ENCODE measurements at places on chromosomes 3 and 15.
A peak's percentile ranks its signal among the peaks of the same experiment; 100 is the strongest.

- H3K36me3 ChIP-seq, result peaks cover 39% of the 10 kb centered on the region
- peak overlapping the region; percentile 93 for H3K27ac ChIP-seq
- no peaks in the 10 kb centered on the region for H3K27me3 ChIP-seq
- no peak for DNase-seq
- peaks cover 60% of the 10 kb centered on the region for H3K4me1 ChIP-seq
- peak overlapping the region; percentile 97 for H3K4me3 ChIP-seq
Measured at GRCh38 chr15:74869726-74870407, 3.3 kb downstream of the SCAMP2 start.

- DNase-seq, result no peak
- no peaks in the 10 kb centered on the region for H3K4me1 ChIP-seq
- H3K27ac ChIP-seq, result no peak overlapping the region
- H3K4me3 ChIP-seq, result no peak overlapping the region
- no peaks in the 10 kb centered on the region for H3K27me3 ChIP-seq
Measured at GRCh38 chr3:196055683-196056270, 26.1 kb downstream of the TFRC start.

DNA sequence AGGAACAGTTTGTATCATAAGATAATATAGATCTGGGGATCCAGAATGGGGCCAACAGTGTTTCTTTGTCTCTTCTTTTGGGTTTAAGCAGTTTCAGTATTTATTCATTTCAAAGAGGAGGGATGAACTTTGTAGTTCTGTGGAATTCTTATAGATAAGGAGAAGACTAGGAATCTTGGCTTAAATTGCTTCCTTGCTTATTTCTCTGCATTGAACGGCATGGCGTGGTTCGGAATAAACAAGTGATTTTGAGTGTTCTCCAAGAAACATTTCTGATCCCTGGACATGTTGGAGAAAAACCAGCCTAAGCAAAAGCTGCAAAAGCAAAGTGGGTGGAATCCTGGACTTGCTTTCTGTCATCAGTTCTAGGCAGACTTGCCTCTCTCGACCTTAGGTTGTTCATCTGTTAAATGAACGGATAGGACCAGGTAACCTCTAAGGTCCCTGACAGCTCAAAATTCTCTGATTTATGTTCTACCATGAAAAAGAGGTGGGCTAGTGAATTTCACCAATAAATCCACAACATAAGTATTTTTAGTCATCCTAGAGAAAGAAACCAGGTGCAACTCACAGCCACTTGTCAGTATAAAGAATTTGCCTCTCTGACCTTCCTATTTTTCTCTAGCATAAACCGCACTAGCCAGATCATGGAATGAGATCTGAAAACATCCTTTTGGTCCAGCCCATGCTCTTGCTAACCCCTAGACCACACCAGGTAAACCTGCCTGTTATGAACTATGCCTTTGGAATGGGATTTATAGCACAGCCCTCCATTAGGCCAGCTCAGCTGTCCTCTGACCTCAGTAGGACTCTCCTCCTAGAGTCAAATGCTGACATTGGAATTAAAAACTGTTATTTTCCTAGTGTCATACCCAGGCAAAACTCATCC lies 78.8 kb downstream of the CLDN11 start:
- no peak overlapping the region for H3K4me3 ChIP-seq
- H3K27me3 ChIP-seq, result no peaks in the 10 kb centered on the region
- DNase-seq, result no peak

DNA sequence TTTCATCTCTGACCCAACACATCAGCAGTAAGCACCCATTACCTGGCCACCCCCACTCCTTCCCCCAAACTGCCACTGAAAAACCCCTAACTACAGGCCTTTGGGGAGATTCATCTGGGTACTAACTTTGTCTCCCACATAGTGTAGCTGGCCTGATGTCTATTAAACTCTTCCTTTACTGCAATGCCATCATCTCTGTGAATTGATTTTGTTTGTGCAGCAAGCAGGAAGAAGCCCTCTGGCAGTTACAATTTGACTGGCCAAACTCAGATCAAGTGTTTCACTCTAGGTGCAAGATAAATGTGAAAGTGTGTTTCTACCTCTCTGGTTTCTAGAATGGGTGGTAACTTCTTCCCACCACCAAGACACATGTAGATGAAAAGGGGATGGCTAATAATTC lies 26.7 kb upstream of the OR5K4 start:
- H3K27me3 ChIP-seq, result peaks cover 33% of the 10 kb centered on the region
- H3K27ac ChIP-seq, result no peak overlapping the region
- H3K36me3 ChIP-seq, result no peaks in the 10 kb centered on the region
- H3K4me1 ChIP-seq, result no peaks in the 10 kb centered on the region

GRCh38 chr15:84748274-84749110 lies at the start of gene ZNF592:
Gene ZNF592 (plus strand): TSS chr15:84748592. CDS start chr15:84782676, 34,084 bp downstream.
- peaks cover 43% of the 10 kb centered on the region for H3K4me1 ChIP-seq
- peak within 1 kb of the TSS; percentile 93 for H3K4me3 ChIP-seq
- peak within 1 kb of the TSS; percentile 97 for H3K27ac ChIP-seq
- DNase-seq, result peak; percentile 74

DNA sequence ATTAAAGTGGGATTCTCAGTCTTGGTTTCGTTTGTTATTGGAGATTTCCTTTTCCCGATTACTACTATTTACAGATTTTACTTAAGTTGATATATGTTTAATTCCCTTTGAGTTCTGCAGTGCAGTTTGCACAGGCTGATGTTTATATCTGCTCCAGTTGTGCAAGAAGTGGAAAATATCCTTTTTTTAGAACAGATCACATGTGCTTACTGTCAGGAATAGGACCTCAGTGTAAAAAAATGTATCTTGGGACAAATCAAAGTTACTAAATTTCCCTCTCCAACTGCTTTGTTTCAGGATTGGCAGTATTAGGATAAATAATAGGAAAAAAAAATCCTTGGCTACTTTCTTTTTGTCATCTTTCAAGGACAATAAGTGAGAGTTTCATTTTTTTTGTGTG lies 6.9 kb downstream of the MITF start:
- no peaks in the 10 kb centered on the region for H3K36me3 ChIP-seq
- DNase-seq, result no peak
- H3K4me1 ChIP-seq, result no peaks in the 10 kb centered on the region
- H3K27ac ChIP-seq, result no peak overlapping the region

- H3K36me3 ChIP-seq, result no peaks in the 10 kb centered on the region
- no peak overlapping the region for H3K4me3 ChIP-seq
- no peak for DNase-seq
- H3K27me3 ChIP-seq, result no peaks in the 10 kb centered on the region
- H3K4me1 ChIP-seq, result no peaks in the 10 kb centered on the region
Measured at GRCh38 chr3:193489949-193490348, 64.7 kb downstream of the ATP13A4 start.

DNA sequence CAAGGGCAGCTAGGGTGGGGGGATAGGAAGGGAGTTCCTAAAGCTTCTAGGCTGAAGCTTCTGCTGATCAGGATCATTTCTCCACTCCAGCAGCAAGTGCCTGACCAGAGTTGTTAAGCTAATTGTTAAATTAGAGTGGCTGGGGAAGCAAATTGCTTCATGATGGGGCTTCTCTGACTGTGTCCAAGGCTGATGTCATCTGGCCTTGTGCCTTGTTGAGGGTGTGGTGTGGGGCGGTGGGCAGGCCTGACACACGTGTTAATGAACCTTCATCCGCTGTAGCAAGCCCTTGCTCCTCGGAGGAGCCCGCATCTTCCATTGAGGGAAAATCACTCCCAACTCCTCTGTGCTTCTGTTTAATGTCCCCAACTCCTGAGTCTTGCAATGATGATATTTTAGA lies 84.3 kb upstream of the ROPN1 start:
- no peaks in the 10 kb centered on the region for H3K4me1 ChIP-seq
- H3K36me3 ChIP-seq, result no peaks in the 10 kb centered on the region
- H3K27me3 ChIP-seq, result peaks cover 15% of the 10 kb centered on the region
- DNase-seq, result no peak
- H3K27ac ChIP-seq, result no peak overlapping the region
- no peak overlapping the region for H3K4me3 ChIP-seq

GRCh38 chr3:33093847-33094246 lies 3.1 kb downstream of the GLB1 start:
- DNase-seq, result no peak
- peaks cover 58% of the 10 kb centered on the region for H3K4me1 ChIP-seq
- no peaks in the 10 kb centered on the region for H3K27me3 ChIP-seq
- H3K27ac ChIP-seq, result peak overlapping the region; percentile 33
- peaks cover 26% of the 10 kb centered on the region for H3K36me3 ChIP-seq

DNA sequence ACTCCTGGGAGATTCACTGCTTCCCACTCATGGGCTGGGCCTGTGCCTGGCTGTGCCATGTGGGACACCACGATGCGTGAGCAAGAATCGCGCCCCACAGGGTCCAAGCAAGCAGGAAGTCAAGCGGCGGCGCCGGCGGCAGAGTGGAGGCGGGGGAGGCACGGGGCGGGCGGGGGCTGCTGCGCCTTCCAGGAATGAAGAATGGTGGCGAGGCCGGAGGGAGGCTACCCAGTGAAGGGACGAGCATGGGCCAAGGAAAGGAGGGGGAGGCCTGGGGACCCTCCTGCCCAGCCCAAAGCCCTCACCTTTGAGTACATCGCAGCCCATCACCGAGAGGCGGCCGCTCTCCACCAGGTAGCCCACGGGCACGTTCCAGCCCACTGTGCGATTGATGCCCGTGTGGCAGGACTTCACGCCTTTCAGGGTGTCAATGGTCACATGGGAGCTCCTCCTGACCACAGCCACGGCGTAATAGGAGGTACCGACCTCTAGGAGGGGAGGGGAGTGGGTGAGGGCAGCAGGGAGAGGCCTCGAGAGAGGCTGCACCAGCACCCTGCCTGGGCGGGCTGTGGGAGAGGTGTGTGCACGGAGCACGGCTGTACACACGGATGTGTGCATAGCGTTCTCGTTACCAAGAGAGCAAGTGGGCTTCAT lies 5.5 kb downstream of the MELTF start:
- peaks cover 2% of the 10 kb centered on the region for H3K4me1 ChIP-seq
- H3K36me3 ChIP-seq, result peaks cover 3% of the 10 kb centered on the region
- H3K27me3 ChIP-seq, result peaks cover 18% of the 10 kb centered on the region
- H3K27ac ChIP-seq, result no peak overlapping the region
- peak overlapping the region; percentile 74 for H3K4me3 ChIP-seq
- DNase-seq, result no peak

DNA sequence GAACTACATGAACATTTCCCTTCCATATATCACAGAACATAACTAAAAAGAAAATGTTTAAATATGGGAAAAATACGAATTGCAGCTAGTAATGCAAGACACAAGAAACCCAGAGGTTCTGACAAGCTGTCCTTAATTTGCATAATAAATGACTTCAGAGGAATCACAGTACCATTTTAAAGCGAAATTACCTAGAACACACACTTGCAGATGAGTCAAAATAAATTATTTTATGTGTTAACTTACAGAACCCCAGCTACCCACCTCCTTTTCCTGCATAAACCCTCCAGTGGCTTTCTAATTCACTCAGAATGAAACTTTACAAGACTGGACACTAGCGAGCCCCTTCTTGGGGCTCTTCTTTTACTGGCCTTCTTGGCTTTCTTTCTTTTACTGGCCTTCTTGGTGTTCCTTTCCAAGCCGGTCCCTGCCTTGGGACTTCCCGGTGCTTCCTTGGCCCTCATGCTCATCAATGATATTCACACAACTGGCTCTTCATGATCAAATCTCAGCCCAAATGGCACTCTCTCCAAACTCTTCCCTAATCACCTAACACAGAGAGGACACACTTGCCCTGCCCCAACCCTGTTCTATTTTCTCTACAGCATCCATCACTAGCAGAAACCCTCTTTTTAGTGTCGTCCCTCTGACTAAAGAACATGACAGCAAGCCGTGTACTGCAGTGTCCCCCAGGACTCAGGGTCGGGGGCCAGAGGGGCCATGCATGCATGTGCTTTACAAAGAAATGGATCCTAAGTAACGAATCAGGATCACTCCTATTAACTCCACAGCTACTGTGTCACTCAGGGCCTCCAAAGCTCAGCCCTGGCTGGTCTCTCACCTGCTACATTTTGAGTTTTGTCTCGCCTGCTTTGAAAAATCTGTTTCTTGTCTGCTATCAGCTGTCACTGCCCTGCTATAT lies 4.8 kb downstream of the CHSY1 start:
- peaks cover 67% of the 10 kb centered on the region for H3K4me1 ChIP-seq
- H3K36me3 ChIP-seq, result peaks cover 31% of the 10 kb centered on the region
- no peak for DNase-seq
- peak overlapping the region; percentile 15 for H3K4me3 ChIP-seq
- no peaks in the 10 kb centered on the region for H3K27me3 ChIP-seq

GRCh38 chr3:149459491-149460059 lies 14.9 kb upstream of the TM4SF4 start:
- H3K4me1 ChIP-seq, result no peaks in the 10 kb centered on the region
- no peak overlapping the region for H3K27ac ChIP-seq
- DNase-seq, result no peak
- peaks cover 49% of the 10 kb centered on the region for H3K27me3 ChIP-seq
- H3K36me3 ChIP-seq, result no peaks in the 10 kb centered on the region

- no peak overlapping the region for H3K4me3 ChIP-seq
Measured at GRCh38 chr3:122403489-122403888, 12.4 kb downstream of the WDR5B start.

GRCh38 chr3:143146486-143147274 lies 27.1 kb downstream of the CHST2 start:
- no peaks in the 10 kb centered on the region for H3K4me1 ChIP-seq
- no peak overlapping the region for H3K4me3 ChIP-seq
- no peak overlapping the region for H3K27ac ChIP-seq

DNA sequence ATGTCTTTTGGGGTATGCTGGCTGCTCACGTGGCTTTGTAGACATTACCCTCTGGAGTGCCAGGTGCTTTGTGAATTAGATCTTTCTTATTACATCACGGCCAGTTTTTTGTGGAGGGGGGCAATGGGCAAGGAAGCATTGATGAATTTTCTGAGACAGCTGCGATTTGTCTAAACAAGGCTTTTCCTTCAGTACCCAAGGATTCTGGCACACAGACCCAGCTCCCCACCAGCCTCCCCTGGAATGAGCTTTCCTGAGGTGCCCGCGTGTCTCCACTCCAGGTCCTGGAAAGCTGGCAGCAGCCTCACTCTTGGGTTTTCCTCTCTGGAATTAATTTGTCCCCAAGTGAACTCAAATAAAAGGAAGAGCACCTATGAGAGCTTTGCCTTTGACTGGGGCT lies 157.6 kb upstream of the CTDSPL start:
- H3K4me1 ChIP-seq, result no peaks in the 10 kb centered on the region
- no peak overlapping the region for H3K27ac ChIP-seq
- DNase-seq, result no peak
- no peaks in the 10 kb centered on the region for H3K36me3 ChIP-seq
- H3K27me3 ChIP-seq, result peaks cover 49% of the 10 kb centered on the region
- H3K4me3 ChIP-seq, result no peak overlapping the region

Measured in effector memory CD8-positive, alpha-beta T cell (primary cell).